Left lung (tissue), 14 donors: ENCODE measurements at places on chromosomes 3 and 15. TPM values are rescaled to one million over a fixed set of nuclear protein-coding genes. Genes with fewer than 3 reads are reported as not detected.

Gene CAPN3
- polyA plus RNA-seq: 15.8 TPM

Gene MAP1A
- 9.4 TPM for polyA plus RNA-seq

Gene PRRT3
- 4.5 TPM for polyA plus RNA-seq

Gene DNAH1
- polyA plus RNA-seq: 11.5 TPM

Gene UBE2E2
- polyA plus RNA-seq: 47.2 TPM

Gene TLR9
- 0.28 TPM for polyA plus RNA-seq

Gene WNT7A
- 0.60 TPM for polyA plus RNA-seq

Gene IGDCC3
- polyA plus RNA-seq: 12.8 TPM

Gene ISLR
- polyA plus RNA-seq: 54.1 TPM

Gene SLC38A3
- polyA plus RNA-seq: 7.8 TPM

Gene FETUB
- not detected for polyA plus RNA-seq

Gene UCN2
- 0.11 TPM for polyA plus RNA-seq

Gene TERC
- not detected for polyA plus RNA-seq
